ENCODE measurements at places on chromosomes 2 and 18.

- DNase-seq = no peak
Measured at GRCh38 chr18:56026509-56026908, 438.5 kb upstream of the TCF4 start.

DNA sequence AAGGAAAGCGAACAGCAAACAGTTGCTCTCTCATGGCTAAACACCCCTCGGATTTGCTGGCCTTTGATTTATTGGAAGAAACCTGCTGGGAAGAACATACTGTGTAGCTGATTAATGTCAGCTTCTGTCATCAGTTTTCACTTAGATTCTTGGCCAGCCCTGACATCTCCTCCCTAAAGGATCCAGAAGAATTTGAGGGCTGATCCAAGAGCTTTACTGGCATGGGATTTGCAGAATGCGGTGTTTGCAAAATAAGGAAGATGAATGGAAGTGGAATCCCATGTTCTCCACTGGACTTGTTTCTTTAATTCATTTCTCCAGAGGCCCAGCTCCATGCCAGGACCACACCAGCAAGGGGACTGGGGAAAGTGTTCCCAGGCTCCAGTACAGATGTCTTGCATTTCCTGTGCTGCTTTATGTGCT, 80.5 kb downstream of the RDH14 start:
- no peak for DNase-seq

DNA sequence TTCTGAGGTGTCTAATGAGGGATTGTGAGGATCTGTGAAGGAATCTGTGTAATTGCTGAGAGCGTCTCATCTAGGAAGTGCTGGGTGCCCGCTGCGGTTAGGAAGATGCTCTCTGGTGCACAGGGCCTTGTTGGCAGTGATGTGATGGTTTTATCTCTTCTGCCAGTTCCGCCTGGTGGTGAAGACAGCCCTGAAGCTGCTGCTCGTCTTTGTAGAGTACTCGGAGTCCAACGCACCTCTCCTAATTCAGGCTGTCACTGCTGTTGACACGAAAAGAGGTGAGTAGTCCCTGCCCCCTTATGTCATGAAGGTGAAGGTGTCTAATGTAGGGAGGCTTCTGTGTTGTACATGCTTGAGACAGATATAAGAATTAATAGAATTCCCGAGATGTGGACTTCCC, 234.2 kb downstream of the TPGS2 start:
- DNase-seq = no peak

DNA sequence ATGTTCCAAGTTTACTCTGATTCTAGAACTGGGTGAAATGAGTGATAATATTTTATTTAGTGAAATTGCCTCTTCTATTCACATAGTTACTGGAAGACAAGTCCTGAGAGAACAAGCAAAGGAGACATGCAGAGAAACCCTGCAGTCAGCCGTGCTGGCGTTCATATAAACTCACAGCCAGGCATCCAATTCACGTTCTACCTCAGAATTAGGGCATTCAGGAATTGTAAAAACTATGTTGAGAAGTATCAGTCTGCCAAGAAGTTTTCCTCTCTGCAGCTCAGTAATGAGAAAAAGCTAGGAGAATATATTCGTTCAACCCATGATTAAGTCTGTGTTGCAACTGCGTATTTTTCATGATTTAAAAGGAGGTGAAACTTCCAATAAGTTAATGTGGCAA, 156.2 kb upstream of the DSEL start:
- DNase-seq = no peak

DNA sequence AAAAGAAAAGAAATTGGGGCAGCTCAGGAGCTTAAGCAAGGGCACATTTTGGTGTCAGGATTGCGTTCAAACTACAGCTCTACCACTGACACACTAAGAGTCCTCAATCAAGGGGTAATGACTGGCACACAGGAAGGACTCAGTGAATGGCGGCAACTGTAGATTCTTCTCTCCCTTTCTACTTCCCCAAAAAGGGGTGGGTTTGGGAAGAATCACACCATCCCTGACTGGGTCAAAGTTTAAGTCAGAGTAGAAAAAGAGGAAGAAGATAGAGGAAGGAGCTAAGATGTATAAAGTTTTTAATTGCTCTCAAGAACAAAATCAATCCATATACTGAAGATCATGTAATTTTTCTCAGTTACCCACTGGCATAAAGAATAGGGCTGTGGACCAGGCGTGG, 2.6 kb downstream of the NLRC4 start:
- no peak for DNase-seq

GRCh38 chr18:78948221-78948620, 31.4 kb upstream of the SALL3 start:
- DNase-seq = no peak

GRCh38 chr2:183490489-183490888, 366.2 kb downstream of the NUP35 start:
- no peak for DNase-seq

DNA sequence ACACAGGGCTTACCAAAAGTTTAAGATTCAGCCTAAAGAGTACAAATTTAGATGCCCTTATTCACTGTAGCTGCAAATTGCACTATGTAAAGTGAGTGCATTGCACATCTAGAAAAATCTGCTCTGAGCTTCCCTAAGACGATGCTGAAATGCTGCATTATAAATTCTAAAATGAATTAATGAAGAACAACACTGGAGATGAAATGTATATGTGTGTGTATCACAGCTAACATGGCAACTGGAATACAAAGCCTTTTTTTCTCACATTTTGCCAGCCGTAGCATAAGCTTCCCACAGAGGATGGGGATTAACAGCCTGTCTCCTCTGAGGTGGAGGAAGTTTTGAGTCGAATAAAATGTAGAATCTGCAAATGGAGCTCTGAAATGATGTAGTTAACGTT, 338.3 kb upstream of the ZEB2 start:
- no peak for DNase-seq

- DNase-seq = no peak
Measured at GRCh38 chr2:149192427-149192826, 138.0 kb upstream of the LYPD6 start.

- no peak for DNase-seq
Measured at GRCh38 chr18:11322006-11322405, 172.6 kb upstream of the PIEZO2 start.

- DNase-seq = no peak
Measured at GRCh38 chr2:74952575-74952974, 5.9 kb upstream of the POLE4 start.

DNA sequence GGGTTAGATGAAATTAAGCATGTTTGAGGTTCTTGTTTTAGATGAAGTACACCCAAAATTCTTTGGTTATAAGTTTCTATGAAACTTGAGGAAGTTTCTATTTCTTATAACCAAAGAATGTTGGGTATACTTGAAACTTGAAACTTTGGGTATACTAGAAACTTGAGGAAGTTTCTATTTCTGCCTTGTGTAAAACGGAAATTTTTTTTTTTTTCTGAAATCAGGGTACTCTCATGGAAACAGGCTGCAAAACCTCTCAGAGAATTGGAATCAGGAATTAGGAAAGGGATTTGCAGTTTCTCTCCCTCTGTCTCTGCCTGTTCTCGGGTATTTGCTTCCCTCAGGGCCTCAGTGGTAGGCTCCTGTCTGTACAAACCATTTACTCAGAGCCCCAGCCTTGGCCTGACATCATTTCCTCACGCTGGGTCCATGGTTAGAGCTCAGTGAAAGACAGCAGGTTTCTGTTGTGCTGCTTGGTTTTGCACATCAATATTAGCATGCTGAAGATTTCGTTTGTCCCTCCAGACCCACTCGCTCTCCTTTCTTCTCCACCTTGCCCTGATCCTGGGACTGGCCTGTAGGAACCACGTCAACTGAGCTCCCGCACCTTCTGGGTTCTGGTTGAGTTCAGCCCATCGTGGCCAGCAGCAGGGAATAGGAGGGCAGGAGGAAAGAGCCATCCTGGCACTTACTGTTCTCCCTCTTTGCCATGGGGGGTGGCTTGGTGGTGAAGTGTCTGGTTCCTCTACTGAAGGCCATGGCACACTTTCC, 106.4 kb downstream of the POLR1A start:
- no peak for DNase-seq

- no peak for DNase-seq
Measured at GRCh38 chr2:206031162-206031784, 54.7 kb downstream of the INO80D start.

- DNase-seq = no peak
Measured at GRCh38 chr2:152283392-152283791, 51.6 kb upstream of the FMNL2 start.

DNA sequence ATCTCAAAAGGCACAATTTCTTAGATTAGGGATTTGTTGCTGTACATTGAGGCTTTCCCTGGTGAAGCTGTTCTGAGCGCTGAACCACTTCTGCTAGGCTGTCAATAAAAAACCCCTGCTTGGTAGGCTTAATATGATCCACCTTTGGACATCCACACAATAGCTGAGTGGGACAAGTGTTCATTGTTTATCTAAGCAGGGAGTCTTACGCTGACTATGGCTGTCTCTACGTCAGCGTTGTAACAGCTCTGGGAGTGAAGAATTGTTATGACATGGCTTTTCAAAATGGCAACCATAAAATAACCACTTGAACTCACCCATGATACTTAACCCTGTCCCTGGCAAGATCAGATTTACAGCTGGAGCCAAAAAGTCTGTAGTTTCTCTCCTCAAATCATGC, 111.5 kb upstream of the SULT1C3 start:
- no peak for DNase-seq

DNA sequence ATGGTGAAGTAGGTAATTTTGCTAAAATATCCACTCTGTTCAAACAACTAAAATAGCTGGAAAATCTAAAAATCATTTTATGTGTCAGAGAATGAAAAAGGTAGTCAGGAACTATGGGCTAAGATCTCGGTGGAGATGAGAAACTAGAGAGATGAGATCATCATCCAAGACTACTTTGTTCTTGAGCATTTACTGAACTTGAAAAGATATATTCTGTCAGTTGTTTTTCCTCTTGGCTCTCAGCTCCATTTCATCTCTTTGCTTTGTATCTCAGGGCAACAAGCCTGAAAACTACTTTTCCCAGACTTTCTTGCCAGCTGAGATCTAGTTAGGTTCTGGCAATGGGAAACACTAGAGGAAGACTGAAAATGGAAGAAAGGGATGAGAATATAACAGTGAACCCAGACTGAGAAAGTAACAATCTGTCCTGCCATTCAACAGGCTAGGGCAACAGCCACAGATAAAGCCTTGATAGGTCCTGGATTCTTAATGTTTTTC, 346.2 kb upstream of the MEX3C start:
- DNase-seq = no peak

DNA sequence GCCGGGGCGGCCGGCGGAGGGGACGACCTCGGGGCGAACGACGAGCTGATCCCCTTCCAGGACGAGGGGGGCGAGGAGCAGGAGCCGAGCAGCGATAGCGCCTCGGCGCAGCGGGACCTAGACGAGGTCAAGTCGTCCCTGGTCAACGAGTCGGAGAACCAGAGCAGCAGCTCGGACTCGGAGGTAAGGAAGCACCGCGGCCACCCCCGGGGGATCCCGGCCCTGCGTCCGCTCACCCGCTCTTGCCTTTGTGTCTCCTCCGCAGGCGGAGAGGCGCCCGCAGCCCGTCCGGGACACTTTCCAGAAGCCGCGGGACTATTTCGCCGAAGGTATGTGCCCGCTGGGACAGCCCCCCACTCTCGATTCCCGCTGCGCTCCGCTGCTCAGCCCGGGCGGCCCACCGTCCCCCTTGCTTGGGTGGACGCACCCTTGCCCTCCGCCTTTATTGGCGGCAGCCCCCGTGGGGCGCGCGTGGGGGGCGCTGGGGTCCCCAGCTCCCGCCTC, 611 bp downstream of the TCF7L1 start:
- no peak for DNase-seq

GRCh38 chr2:185984670-185985069, 246.1 kb downstream of the FSIP2 start:
- no peak for DNase-seq

- DNase-seq = no peak
Measured at GRCh38 chr2:27621524-27621923, 7.3 kb downstream of the CCDC121 start.

GRCh38 chr2:118670838-118671237, 176.6 kb downstream of the EN1 start:
- no peak for DNase-seq

DNA sequence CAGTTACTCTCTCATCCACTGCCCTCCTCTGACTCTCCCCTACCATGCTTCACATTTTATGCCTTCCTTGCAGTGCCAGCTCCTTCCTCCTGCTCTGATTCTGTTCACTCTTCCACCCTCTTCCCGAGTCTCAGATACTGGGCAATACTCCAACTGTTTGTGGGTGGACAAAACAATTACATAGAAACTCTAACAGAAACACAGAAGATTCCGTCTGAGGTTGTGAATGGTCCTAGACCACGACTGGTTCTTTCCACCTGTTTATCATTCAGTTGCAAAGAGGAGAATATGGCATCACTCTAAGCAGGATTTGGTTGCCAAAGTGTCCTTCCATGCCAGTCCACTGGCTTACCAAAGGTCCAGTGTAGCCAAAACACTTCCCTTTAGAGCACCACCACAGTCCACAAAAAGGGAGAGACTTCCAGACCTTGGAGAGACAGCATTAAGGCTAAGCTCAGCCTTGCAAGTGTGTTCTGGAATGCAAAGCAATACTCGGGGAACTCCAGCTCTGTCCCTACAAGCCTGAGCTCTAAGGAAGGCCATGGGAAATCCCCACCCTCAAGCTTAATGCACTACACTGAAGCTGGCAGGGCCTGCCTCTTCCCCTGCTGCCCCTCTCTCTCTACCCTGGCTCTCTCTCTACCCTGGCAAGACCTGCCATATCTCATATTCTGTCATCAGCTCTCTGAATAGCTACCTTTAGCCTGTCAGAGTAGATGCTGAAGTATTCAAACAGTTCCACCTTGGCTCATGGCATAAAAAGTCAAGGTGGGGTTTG, 33.6 kb upstream of the RND3 start:
- DNase-seq = no peak

- DNase-seq = no peak
Measured at GRCh38 chr2:9102861-9103662, 99.6 kb upstream of the MBOAT2 start.

GRCh38 chr2:130744287-130745117, 10.8 kb upstream of the AMER3 start:
- DNase-seq = no peak

- no peak for DNase-seq
Measured at GRCh38 chr2:152247337-152247695, 71.8 kb upstream of the STAM2 start.

GRCh38 chr2:217800433-217801114, 202.2 kb downstream of the TNS1 start:
- no peak for DNase-seq

- DNase-seq = no peak
Measured at GRCh38 chr2:221370076-221370856, 201.8 kb downstream of the EPHA4 start.

DNA sequence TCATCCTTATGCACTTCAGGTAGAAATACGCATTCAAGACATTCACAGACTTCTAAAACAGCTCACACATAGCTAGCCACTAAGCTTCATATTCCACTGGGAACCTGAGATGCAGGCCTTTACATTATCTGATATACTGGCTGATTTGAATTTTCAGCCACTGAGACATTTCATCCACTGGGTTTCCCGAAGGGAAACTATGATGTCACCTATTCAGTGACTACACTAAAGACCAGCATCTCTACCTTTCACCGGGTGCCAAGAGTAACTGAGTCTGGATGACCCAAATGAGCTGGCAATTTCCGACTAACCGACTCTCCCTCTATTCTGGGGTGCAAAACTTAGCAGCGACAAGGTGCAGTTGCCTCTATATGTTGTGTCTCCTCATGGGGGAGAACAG, 31.8 kb upstream of the SP140L start:
- no peak for DNase-seq

- DNase-seq = no peak
Measured at GRCh38 chr2:134262684-134263083, 8.8 kb downstream of the MGAT5 start.
